ENCODE measurements at places on chromosomes 5 and 9.
A peak's percentile ranks its signal among the peaks of the same experiment; 100 is the strongest.

GRCh38 chr5:154386952-154387629 is 58.7 kb upstream of the SAP30L start:
- DNase-seq, result no peak

GRCh38 chr5:113447498-113448050 is 12.8 kb upstream of the TSSK1B start:
- DNase-seq, result no peak

DNA sequence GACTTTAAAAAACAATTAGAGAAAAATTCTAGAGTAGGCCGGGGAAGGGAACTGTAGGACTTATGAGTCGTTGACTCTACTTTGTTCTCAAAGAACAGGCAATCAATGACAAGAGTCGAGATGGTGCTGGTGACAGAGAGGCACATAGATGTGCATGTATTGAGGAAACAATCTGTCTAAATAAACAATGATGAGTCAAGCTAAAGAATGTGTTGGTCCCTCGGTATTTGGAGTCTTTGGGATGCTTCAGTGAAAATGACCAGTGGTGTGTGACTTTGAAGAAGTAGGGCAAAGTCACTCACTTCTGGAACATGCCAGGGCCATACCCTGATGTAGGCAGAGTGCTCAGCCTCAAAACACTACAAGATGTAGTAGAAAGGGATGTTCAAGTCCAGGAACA is 288.1 kb upstream of the PANK3 start:
- no peak for DNase-seq

GRCh38 chr9:5440426-5440825 is 2.7 kb upstream of the PLGRKT start:
- DNase-seq, result no peak

DNA sequence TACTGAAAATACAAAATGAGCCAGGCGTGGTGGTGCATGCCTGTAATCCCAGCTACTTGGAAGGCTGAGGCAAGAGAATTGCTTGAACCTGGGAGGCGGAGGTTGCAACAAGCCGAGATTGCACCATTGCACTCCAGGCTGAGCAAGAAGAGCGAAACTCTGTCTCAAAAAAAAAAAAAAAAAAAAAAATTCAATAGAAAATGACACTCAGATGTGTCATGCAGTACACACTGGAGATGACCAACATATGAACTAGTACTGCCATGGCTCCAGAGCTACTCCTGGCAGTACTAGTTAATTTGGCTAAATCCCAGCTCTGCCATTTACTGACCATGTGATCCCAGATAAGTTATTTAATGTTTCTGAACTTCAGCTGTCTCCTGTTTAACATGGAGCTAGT is 7.3 kb downstream of the ATOX1 start:
- no peak for DNase-seq

DNA sequence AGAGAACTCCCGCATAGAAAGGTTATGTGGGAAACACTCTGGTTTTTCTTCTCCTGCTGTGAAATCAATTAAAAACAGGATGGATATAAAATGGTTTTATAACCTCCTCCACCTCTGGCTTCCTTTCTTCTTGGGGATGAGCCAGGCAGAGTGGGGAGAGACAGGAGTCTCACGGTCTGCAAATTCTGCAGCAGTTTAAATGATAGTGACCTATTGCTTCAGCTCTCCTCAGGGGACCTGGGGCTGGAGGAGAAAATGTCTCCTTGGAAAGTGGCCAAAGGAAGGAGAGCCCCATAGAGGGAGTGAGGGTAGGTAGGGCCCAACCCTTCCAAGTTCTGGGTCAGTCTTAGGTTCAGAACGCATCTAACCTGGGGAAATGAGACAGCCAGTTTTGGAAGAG is 118.8 kb downstream of the MTX3 start:
- DNase-seq, result no peak

DNA sequence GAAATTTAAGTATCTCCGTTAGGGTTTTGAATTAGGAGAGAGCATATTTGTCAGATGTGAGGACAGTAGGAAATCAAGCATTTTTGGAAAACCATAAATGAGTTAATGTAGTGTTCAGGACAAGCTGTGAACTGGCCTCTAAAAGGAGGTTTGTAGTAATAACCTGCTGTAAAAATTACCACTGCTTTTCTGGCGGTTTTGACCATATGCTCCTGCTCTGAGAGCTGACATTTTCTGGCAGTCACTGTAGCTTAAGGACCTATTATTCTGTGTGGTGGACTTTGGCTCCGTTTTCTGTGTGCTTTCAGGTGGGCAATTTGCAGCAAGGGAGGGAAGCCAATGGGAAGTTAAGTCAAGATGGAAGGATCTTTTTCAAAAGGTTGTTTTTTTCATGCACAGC is 111.1 kb downstream of the SGCD start:
- DNase-seq, result no peak

DNA sequence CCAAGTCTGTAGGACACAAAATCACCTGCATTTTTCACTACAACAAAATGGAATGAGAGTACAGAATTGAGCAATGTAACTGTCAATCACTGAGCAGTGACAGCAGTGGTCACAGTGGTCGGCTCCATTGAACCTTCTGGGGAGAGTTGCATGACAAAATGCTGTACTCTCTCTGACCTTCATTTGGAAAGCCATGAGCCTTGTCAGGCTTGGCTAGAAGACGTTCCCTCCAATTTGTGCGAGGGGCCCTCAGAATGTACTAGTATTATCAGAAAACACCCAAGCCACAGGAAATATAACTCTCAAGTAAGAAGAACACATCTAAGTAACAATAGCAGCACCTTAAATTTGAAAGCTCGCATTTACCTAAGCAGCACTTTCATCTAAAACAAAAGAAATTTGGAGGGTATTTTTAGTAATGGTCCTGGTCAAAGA is 425.6 kb upstream of the MEF2C start:
- no peak for DNase-seq

- DNase-seq, result no peak
Observed at GRCh38 chr9:8491563-8491962, 692.0 kb upstream of the DMAC1 start.

DNA sequence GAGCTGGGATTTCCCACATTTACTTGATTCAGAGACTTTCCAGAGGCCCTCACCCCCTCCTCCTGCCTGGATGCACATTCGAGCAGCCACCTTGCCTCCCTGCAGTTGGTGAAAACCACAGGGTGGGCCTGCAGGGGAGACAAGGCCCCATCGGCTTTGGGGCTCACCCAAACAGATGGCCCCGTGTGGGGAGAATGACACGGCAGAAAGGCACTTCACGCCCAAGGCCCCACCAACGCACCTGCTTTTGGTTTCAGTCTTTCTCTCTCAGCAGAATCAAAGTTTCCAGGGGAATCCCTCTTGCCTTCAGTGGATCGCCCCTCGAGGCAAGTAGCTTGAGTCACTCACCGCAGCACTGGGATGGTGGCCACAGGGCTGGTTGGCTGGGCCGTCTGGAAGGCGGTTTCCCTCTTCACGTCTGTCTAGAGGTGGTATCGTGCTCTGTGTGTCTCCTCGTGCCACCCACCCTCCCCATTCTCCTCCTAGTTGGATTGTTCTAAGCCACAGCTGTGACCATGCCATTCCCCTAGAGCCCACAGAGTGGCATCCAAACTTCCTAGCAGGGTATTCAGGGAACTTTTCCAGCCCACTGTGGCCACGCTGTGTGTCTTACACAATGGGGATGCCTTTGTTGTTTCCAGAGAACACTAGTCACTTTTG is 31.8 kb downstream of the SEC61B start:
- no peak for DNase-seq

DNA sequence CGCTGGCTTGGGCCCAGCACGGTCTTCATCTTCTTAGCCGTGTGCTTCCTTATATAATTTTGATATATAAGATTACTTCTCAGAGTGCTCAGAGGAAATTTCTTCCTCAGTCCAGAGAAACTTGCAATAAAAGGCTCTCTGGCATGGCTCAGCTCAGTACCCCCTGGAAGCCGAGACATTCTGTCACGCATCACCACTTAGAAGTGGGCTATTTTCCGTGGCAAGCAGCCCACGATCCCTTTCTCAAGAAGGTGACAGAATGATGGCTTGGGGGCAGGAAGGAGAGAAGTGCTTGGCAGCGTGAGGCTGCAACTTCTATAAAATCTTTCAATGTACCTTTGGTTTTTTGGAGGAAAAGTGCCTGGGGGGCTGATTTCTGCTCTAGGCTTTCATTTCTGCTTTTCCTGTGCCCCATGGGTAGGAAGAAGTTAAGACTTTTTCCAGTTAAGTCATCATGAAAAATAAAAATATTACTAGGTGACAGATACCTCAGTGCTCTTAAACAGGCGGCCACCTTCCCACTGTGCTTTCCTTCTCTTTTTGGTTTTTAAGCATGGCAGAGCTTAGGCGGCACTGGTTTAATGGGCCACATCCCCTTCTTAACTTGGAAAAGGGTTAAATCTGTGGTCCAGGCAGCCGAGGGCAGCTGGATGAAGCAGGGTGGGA is 104.6 kb downstream of the MVB12B start:
- DNase-seq, result no peak

- no peak for DNase-seq
Observed at GRCh38 chr5:172646716-172647285, 5.7 kb downstream of the NEURL1B start.

- DNase-seq, result no peak
Observed at GRCh38 chr5:56816546-56817081, 1.3 kb downstream of the MAP3K1 start.

DNA sequence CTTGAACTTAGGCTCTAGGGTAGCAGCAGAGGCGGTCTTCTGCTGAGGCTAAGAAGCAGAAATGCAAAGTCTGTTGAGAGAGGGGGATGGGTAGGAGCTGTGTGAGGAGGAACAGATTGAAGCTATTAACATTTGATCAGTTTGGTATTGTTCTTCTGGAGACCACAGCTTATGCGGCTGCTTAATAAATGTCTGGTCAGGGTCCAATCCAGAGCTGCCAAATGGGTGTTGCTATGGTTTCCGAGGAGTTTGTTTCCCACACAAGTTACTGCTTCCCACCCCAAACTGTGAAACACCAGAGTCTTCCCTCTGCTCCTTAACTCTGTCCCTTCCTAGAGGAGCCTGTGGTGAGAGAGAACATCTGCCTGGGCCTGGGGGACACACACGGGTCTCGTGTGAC is 142.2 kb upstream of the KLF4 start:
- DNase-seq, result no peak

GRCh38 chr9:122125158-122125508 is 32.0 kb upstream of the TTLL11 start:
- DNase-seq, result no peak

GRCh38 chr9:98281281-98281680 is 25.8 kb upstream of the TBC1D2 start:
- DNase-seq, result no peak

- no peak for DNase-seq
Observed at GRCh38 chr5:13558408-13558807, 386.1 kb downstream of the DNAH5 start.

- DNase-seq, result no peak
Observed at GRCh38 chr5:127079994-127080491, 6.7 kb upstream of the C5orf63 start.

DNA sequence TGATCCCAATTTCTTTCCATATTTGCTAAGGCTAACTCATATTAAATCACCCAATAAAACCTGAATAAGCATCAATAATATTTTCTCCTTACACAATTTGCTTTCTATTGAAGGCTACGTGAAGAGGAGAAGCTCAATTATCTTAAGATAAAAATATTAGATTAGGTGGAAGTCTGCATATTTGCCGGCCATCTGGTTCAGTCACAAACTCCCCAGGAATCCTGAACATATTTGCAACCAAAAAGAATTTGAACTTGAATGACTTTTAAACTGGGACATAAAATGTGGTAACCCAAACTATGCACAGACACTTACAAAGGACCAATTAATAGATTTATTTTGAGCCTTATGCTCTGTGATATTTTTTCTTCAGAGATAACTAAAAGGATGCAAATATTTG is 92.3 kb downstream of the HAPLN1 start:
- DNase-seq, result no peak

- no peak for DNase-seq
Observed at GRCh38 chr5:25539536-25539935, 894.8 kb upstream of the CDH10 start.

- peak; percentile 89 for DNase-seq
Observed at GRCh38 chr9:73143711-73144328, 7.8 kb upstream of the ANXA1 start.

DNA sequence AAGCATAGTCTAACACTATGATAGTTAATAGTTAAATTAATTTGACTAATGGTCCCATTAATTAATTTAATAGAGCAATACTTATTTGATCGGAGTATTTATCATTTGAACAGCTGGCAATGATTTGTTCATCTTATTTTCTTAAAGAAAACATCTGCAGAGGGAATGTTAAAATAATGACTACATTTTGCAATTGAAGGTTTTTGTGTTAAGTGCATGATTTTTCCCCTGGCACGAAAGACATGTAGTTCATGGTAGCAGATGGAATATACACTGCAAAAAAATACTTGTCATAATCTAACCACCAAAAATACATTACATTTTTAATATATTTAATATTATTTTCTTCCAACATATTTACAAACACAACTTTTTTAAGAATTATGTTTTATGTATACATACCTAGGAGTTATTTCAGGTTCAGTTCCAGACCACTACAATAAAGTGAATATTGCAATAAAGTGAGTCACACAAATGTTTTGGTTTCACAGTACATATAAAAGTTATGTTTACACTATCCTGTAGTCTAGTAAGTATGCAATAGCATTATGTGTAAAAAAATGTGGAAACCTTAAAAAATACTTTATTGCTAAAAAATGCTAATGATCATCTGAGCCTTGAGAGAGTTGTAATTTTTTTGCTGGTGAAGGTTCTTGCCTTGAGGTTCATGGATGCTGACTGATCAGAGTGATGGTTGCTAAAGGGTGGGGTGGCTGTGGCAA is 292.6 kb upstream of the DAB2 start:
- DNase-seq, result no peak

DNA sequence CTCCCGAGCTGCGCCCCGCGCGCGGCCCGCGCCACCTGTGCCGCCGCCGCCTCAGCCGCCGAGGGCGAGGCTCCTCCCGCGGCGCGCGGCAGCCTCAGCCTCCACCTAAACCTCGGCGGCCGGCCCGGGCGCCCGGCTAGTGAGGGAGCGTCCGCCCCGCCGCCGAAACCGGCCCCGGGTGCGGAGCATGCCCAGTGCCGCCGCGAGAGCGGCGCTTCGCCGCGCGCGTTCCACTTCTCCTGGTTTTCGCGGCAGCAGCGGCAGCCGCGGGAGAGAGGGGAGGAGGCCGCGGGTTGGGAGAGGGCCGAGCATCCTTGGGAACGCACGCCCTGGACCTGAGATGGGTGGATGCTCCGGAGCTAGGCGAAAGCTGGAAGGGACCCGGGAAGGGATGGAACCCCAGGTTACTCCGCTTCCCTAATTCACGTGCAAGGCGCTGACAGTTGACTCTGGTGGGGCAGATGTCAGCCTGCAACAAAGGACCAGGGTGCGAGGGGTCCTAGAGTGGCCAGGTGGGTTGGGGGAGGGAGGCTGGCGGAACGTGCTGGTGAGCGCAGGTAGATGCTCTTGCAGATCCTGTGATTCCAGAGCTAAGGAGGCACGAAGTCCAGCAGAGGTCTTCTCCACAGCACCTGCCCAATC is at the start of gene CTNND2:
Gene CTNND2 (minus strand): TSS at position 182 of the 642 bp plus-strand sequence. CDS start 593 bp downstream, outside the sequence.
- no peak for DNase-seq

- no peak for DNase-seq
Observed at GRCh38 chr9:886886-887285, 45.4 kb downstream of the DMRT1 start.

DNA sequence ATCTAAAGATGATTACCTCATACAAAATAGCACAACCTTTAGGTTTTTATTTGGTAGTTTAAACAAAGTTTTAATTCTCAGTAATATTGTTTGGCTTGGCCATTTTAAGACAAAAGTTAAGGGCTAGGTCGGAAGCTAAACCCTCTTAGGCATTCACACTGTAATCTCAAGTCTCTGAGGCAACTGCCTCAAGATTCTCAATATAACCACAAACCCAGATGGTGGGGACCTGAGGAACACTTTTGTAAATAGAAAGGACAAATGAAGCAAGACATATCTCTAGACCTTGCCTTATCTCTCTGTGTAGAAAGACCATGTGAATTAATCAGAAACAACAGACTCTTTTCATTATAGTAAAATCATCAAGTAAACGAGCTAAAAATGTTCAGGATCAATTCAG is 500.2 kb upstream of the CDH6 start:
- no peak for DNase-seq

Data from SK-N-MC (cell line).